SW 1271 (cell line): ENCODE measurements at places on chromosomes 3 and 15.

GRCh38 chr3:149453140-149453805 lies 21.2 kb upstream of the TM4SF4 start:
- DNase-seq: no peak

- no peak for DNase-seq
These were observed 568.7 kb upstream of the BCHE start for GRCh38 chr3:166405896-166406295.

GRCh38 chr3:114686621-114687020 lies 392.8 kb downstream of the TIGIT start:
- DNase-seq: no peak

- no peak for DNase-seq
These were observed 326.3 kb downstream of the ARRDC4 start for GRCh38 chr15:98286831-98287230.

DNA sequence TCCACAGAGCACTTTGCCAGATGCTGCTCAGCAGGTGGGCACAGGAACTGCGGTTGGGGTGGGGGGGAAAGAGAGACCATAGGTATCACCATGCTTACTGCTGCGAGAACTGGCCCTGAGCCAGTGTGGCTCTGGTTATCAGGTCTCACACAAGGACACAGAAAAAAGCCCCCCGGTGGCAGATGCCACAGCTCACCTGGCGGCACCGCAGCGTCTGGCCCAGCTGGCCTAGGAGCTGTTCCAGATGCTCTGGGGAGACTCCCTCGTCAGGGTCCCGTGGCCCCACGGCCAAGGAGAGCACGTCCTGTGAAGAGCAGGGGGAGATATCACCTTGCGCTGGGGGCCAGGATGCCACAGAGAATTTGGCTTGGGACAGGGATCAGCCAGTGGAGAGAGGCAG lies 10.8 kb downstream of the CDAN1 start:
- DNase-seq: no peak

DNA sequence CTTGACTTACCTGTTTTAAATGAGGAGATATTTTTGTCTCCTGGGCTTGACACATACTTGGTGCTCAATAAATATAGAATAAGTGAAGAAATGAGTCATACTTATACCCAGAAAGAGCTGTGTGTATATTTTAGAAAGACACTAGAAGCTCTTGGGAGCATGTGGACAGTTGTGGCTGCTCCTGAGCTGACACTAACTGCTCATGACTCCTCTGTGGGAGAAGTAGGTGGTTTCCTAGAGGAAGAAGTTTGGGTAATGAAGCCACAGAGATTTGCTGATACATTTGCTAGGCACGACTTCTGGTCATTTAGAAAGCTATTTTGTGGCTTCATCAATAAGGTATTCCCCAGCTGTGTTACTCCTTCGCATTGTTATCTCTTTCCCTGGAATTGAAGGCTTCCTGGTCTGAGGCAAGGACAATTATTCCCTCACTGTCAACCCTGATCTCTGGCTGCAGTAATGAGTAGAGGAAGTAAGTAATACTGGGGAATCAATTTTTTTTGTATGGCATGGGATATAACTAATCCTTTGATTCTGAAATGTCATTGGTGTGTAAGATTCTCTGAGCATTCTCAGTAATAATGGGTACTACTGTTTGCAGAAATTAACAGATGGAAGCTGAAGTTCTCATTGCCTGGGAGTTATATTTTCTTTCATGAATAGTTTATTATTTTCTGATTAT lies 79.6 kb upstream of the DCBLD2 start:
- DNase-seq: peak; percentile 81

GRCh38 chr3:141129541-141130011 lies 78.4 kb downstream of the SPSB4 start:
- no peak for DNase-seq

DNA sequence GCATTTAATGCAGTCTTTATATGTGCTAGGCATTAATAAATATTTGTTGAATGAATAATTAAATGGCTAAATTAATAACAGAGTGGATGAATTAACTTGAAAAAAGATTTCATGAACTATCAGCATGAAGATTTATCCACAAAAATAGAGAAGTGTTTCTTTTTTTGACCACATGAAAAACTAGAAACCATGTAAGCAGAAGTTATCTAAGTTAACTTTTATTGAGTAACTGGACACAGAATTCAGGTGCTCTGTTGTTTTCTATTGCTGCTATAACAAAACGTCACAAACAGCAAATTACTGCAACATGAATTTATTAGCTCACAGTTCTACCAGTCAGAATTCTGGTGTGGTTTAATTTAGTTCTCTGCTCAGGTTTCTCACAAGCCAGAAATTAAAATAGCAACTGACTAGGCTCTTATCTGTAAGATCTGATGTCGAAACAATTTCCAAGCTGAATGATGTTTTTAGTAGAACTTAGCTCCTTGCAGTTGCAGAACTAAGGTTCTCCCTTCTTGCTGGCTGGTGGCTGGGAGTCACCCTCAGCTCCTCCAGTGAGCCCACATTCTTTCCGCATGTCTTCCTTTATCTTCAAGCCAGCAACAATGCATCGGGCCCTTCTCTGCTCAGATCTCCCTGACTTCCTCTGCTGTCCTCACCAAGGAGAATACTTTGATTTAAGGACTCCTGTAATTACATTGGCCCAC lies 810.2 kb upstream of the ALCAM start:
- DNase-seq: no peak

- no peak for DNase-seq
These were observed 128.4 kb upstream of the IGSF10 start for GRCh38 chr3:151589311-151589710.

GRCh38 chr3:194306109-194306686 lies 44.9 kb downstream of the CPN2 start:
- no peak for DNase-seq

- peak; percentile 30 for DNase-seq
These were observed 33.5 kb upstream of the ACAD9 start for GRCh38 chr3:128845778-128846485.
